ENCODE measurements at places on chromosomes 1 and 21. TPM values are rescaled to one million over a fixed set of nuclear protein-coding genes. Genes with fewer than 3 reads are reported as not detected.
A peak's percentile ranks its signal among the peaks of the same experiment; 100 is the strongest.

The FGR gene
- total RNA-seq, result 5.1 TPM

The SYCP1 gene
- total RNA-seq, result not detected

The HES3 gene
- total RNA-seq, result not detected

The AGT gene
- total RNA-seq, result 74.5 TPM

The CELA2A gene
- total RNA-seq, result not detected

The ADORA3 gene
- 3.8 TPM for total RNA-seq

The ORC1 gene
- 0.46 TPM for total RNA-seq

DNA sequence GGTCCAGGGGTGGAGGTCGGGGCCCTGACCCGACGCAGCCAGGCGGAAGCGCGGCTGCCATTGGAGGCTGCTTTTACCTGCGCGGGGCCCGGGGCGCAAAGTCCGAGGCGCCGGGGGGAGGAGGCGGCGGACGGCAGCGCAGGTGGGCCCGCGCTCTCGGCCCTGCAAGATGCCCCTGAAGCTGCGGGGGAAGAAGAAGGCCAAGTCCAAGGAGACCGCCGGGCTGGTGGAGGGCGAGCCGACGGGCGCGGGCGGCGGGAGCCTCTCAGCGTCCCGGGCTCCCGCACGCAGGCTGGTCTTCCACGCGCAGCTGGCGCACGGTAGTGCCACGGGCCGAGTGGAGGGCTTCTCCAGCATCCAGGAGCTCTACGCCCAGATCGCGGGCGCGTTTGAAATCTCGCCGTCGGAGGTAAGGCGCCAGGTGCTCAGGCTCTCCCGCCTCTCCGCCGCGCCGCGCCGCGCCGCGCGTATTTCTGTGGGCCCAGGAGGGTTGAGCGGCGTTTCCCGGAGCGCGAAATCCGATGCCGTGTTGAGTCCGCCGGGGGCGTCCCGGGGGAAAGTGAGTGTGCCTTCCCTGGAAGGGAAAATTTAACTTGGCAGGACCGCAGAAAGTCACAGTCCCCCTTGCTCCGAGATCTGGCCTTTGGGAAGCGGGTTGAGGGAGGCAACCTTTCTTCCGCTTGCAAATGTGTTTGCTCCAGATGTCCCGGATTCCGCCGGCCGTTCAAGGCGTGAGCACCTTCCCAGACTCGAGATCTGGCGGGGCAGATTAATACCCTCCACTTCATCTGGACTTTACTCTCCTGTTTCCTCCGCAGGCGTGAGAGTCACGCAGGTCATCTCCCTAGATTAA is at the start of gene GIPC2:
Gene GIPC2 (plus strand): TSS at position 41 of the 853 bp plus-strand sequence. CDS start 129 bp downstream, at position 170.
- peak; percentile 69 for DNase-seq

DNA sequence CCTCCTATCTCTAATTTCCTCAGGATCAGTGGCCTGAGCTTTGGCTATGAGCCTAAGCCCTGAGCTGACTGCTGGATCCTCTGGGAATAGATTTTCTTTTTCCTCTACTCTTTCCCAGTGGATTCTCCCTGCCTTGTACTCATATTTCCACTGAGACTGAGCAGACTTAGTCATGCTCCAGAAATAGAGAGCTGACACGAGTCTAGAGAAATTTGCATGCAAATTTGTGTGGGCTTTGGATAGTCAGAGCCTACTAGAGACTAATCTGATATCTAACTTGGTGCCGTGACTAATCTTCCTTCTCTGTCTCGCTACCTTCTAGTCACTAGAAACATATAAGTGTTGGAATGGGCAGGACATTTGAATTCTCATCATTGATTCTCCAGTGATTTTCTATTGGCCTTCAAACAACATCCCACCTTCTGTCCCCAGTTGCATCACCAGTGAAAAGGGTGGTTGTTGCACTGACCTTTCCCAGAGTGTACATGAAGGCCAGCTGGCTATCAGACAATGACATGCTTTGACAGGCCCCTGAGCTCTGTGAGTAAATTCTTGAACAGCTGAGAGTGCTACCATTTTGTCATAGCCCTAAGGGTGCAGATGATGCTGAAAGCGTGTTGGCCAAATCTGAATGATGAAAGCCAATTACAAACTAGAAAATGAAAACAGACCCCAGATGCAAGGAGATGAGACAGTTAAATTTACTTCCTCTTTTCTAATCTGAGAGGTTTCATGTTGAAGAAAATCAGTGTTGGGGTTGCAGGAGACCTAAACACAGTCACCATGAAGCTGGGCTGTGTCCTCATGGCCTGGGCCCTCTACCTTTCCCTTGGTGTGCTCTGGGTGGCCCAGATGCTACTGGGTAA is at the start of gene FCRLA:
Gene FCRLA (plus strand): TSS at position 748 of the 866 bp plus-strand sequence. CDS start 36 bp downstream, at position 784.
- DNase-seq, result no peak

- peak; percentile 58 for DNase-seq
Observed at GRCh38 chr21:32772281-32773047, 909 bp upstream of the PAXBP1 start.

DNA sequence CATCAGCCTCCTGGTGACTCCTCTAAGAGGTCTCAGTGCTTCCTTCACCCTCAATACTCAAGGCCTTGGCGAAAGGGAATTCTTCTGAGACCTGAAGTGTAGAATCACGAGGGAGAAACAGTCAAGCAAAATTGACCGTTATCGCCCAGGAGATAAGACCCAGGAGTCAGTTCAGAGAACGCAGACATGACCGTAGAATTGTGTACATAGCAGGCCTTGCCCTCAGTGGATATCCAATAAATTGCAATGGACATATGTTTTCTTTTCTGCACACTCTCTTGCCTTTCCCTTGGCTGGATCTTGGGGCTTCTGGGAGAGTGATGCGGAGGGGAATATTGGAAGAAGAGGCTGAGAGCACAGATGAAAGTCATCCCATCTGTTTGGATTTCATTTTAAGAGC is 15.7 kb upstream of the ETS2 start:
- DNase-seq, result no peak

- DNase-seq, result no peak
Observed at GRCh38 chr1:46532095-46532494, 19.4 kb downstream of the KNCN start.

DNA sequence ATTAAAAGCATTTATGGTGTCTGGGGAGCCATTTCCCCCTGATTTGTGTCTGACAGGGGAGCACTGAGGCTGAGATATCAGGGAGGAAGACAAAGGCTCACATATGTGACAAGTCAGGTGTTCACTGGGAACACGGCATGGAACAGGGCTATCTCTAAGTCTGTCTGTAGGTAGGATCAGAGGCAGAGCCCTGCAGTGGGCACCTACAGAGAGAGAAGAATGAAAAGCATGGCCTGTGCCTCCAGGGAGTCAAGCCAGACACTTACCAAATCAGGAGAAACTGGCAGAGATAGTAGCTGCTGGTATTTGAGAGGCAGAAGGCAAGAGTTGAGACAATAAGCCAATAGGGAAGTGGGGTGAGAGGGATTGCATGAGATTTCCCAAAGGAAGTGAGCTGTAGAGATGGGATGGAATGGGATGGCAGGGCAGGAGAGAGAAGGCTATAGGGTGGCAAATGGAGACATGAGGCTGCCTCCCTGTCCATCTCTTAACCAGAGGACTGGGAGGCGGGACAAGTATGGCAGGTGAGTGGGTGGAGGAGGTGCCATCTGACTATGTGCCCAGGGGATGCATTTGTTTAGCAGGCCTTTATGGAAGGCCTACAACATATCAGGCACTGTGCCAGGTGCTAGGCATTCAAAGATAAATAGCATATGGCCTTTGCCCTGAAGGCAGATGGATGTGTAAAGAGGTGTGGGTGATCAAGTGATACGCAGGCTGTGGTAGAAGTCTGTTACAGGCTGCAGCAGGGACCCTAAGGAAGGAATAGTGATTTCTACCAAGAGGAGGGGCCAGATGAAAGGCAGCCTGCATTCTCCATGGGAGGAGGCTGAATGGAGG is 136.2 kb upstream of the IPO9 start:
- DNase-seq, result no peak

DNA sequence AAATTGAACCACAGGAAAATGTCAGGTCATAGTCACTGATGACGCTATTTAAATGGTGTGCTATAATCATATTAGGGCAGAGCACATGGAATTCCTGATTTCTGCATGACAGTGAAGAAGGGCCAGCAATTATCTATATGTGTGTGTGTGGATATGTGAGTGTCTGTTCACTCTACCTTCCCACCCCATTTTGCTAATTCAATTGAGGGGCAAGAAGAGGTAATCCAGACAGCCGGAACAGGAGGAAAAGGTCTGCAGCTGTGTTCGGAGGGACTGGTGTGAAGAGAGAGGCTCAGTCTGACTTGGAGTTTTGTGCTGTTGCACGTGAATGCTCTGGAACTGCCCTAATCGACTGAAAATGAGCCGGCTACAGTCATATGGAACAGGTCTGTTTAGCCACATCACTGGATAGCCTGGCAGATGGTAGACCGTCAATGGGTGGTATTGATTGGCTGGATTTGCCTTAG is 5.1 kb upstream of the ELAVL4 start:
- DNase-seq, result no peak

GRCh38 chr1:2279210-2279639 is 51.1 kb downstream of the SKI start:
- peak; percentile 80 for DNase-seq

DNA sequence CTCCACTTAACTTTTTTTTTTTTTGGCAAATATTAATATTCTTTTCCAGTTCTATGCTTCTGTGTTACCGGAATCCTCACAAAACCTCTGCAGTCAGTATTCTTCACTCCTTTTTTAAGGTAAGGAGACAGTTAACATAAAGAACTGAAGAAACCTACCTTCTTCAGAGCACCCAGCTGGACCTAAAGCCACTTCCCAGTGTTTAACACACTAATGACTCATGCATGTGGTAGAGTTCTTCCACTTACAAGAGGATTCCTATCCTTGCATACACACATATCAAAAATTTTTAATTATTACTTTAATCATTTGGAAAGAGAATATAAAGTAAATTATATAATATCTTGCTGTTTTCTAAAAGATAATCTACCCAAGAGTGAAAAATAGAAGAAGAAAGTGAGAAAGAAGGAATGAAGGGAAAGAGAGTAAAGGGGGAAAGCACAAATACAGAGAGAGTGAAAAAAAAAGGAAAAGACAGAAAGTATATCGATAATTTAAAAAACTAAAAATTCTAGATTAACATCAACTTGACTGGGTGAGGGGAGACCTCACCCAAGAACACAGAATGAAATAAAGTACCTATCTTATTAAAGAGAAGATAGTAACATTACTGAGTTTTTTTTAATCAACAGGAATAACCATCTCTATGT is 54.9 kb downstream of the ENAH start:
- no peak for DNase-seq

DNA sequence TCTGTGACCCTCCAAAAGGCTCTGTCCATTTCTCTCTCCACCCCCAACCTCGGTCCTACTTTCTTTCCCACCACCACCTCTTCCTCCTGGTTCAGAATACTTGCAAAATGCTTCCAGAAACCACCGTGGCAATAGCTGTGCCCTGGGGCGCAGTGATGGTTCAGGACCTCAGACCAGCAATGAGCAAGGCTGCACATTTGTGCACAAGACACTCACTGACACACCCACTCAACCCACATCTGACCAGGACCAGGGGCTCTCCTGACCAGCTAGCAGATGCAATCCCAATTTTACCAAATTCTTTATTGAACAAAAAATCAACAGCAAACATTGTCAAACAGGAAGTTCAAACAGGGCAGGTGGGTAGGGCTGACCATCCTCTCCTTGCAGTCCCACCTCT is 25.7 kb downstream of the SPOCD1 start:
- no peak for DNase-seq
